ENCODE measurements at places on chromosomes 11 and 22. TPM values are rescaled to one million over a fixed set of nuclear protein-coding genes. Genes with fewer than 3 reads are reported as not detected.

GRCh38 chr11:35919244-35919643, 24.6 kb upstream of the LDLRAD3 start:
- no peaks in the 10 kb centered on the region for H3K4me1 ChIP-seq
- no peak overlapping the region for H3K4me3 ChIP-seq
- H3K27me3 ChIP-seq, result no peaks in the 10 kb centered on the region
- H3K36me3 ChIP-seq, result no peaks in the 10 kb centered on the region
- no peak for DNase-seq

DNA sequence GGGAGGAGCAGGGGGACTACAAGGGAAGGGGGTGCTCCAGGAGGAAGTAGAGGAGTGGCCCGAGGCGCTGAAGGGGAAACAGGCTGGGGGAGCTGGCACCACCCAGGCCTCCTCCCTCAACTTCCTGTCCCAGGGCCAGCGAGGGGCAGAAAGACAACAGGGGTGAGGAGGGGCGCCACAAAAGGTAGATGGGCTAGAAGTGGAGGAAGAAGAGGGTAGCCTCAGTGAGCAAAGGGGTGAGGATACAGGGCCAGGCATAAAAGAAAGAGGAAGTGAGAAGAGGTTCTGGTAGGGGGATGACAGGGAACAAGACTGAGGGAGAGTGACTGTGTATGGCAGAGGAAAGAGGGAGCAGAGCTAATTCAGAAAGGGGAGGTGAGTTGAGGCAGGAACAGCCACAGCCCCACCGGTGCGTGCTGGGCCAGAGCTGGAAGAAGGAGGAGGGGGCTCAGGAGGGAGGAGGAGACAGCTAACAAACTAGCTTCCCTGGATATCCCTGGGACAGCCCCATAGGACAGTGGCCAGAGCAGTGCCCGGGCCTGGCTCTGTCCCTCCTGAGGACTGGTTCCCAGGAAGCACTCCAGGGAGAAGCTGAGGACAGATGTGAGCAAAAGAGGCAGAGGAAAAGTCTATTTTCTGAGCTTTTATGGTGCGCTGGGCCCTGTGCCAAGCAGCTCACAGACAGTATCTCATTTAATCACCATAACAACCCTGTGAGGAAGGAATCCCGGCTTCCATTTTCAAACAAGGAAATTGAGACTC, 8.5 kb downstream of the DCHS1 start:
- no peak overlapping the region for H3K4me3 ChIP-seq
- no peaks in the 10 kb centered on the region for H3K27me3 ChIP-seq
- no peaks in the 10 kb centered on the region for H3K36me3 ChIP-seq
- peak; percentile 19 for DNase-seq
- peak overlapping the region; percentile 53 for H3K27ac ChIP-seq

GRCh38 chr11:60183591-60184205, 815 bp upstream of the MS4A6A start:
- DNase-seq, result no peak
- H3K4me1 ChIP-seq, result no peaks in the 10 kb centered on the region
- no peak overlapping the region for H3K27ac ChIP-seq
- H3K36me3 ChIP-seq, result no peaks in the 10 kb centered on the region
- H3K27me3 ChIP-seq, result no peaks in the 10 kb centered on the region

- H3K36me3 ChIP-seq, result no peaks in the 10 kb centered on the region
- H3K27ac ChIP-seq, result no peak overlapping the region
- DNase-seq, result no peak
- H3K4me3 ChIP-seq, result no peak overlapping the region
- H3K27me3 ChIP-seq, result no peaks in the 10 kb centered on the region
- no peaks in the 10 kb centered on the region for H3K4me1 ChIP-seq
Measured at GRCh38 chr11:128595775-128596174, 8.4 kb upstream of the ETS1 start.

DNA sequence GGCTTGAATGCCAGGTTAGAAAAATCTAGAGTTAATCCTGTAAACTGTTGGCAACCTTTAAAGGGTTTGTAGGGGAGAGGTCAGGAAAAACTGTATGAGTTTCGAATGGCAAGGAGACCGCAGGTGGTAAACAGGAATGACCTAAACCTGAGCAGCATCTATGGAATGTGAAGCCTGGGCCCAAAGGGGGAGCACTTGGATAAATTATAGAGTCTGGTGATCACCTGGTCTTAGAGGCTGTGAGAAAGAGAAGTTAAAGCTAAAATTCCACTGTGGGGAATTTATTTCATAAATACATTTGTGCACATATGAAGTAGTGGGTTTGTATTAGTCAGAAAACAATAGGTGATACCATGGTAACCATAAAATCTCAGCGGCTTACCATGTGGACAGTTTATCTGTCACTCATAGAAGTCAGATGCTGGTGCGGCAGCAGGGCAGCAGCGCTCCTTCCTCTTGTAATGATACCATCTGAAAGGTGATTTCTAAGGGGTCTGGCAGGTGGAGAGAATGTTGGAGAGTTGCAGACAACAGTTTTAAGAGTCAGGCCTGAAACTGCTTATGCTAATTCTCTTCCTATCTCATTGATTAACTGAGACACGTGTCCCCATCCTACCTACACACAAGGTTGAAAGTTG, 1104.4 kb upstream of the CCDC90B start:
- H3K27ac ChIP-seq, result no peak overlapping the region
- H3K27me3 ChIP-seq, result no peaks in the 10 kb centered on the region
- H3K4me3 ChIP-seq, result no peak overlapping the region
- no peak for DNase-seq
- no peaks in the 10 kb centered on the region for H3K4me1 ChIP-seq
- no peaks in the 10 kb centered on the region for H3K36me3 ChIP-seq

DNA sequence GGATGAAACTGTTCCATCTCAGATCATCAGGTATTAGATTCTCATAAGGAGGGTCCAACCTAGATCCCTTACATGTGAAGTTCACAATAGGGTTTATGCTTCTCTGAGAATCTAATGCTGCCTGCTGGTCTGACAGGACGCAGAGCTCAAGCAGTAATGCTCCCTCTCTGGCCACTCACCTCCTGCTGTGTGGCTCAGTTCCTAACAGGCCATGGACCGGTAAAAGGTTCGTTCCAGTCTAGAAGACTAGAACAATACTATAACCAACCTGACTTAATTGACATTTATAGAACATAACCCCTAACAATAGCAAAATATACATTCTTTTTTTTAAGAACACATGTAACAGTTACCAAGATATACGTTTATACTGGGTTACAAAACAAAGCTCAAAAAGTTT, 45.8 kb downstream of the ATG16L2 start:
- H3K36me3 ChIP-seq, result no peaks in the 10 kb centered on the region
- H3K4me1 ChIP-seq, result peaks cover 2% of the 10 kb centered on the region
- no peaks in the 10 kb centered on the region for H3K27me3 ChIP-seq

- peaks cover 12% of the 10 kb centered on the region for H3K4me1 ChIP-seq
- no peak overlapping the region for H3K4me3 ChIP-seq
- no peak overlapping the region for H3K27ac ChIP-seq
- H3K36me3 ChIP-seq, result no peaks in the 10 kb centered on the region
- DNase-seq, result peak; percentile 21
- no peaks in the 10 kb centered on the region for H3K27me3 ChIP-seq
Measured at GRCh38 chr22:33467620-33468095, 409.5 kb upstream of the SYN3 start.

GRCh38 chr11:5343474-5344335, at the start of gene OR51B5:
Gene OR51B5, minus strand, starts transcription at chr11:5343524. Its CDS starts 0 bp downstream, at chr11:5343524.
- H3K4me1 ChIP-seq, result no peaks in the 10 kb centered on the region
- no peak for DNase-seq
- H3K4me3 ChIP-seq, result no peak within 1 kb of the TSS
- H3K27ac ChIP-seq, result no peak within 1 kb of the TSS

- no peaks in the 10 kb centered on the region for H3K4me1 ChIP-seq
- H3K4me3 ChIP-seq, result no peak overlapping the region
- H3K27ac ChIP-seq, result no peak overlapping the region
- H3K36me3 ChIP-seq, result no peaks in the 10 kb centered on the region
Measured at GRCh38 chr11:83662494-83662893, 376.3 kb upstream of the CCDC90B start.

GRCh38 chr11:33690290-33691065, 10.1 kb downstream of the C11orf91 start:
- DNase-seq, result no peak
- H3K36me3 ChIP-seq, result no peaks in the 10 kb centered on the region
- H3K27ac ChIP-seq, result peak overlapping the region; percentile 96
- no peak overlapping the region for H3K4me3 ChIP-seq
- H3K4me1 ChIP-seq, result peaks cover 33% of the 10 kb centered on the region

GRCh38 chr11:95459291-95460042, 228.5 kb upstream of the SESN3 start:
- H3K27me3 ChIP-seq, result no peaks in the 10 kb centered on the region
- peak overlapping the region; percentile 44 for H3K27ac ChIP-seq
- no peaks in the 10 kb centered on the region for H3K4me1 ChIP-seq
- no peak overlapping the region for H3K4me3 ChIP-seq
- H3K36me3 ChIP-seq, result no peaks in the 10 kb centered on the region

- peaks cover 10% of the 10 kb centered on the region for H3K27me3 ChIP-seq
- no peaks in the 10 kb centered on the region for H3K4me1 ChIP-seq
- H3K36me3 ChIP-seq, result no peaks in the 10 kb centered on the region
- peak; percentile 77 for DNase-seq
Measured at GRCh38 chr11:16604794-16605388, 133.6 kb upstream of the C11orf58 start.

The DTX4 gene
- polyA plus RNA-seq, result 7.2 TPM

The FAM83F gene
- 6.8 TPM for polyA plus RNA-seq

The TOB2 gene
- polyA plus RNA-seq, result 20.8 TPM

The SCGB1D2 gene
- polyA plus RNA-seq, result 5.6 TPM

The GPHA2 gene
- polyA plus RNA-seq, result 0.99 TPM

The CRYBA4 gene
- not detected for polyA plus RNA-seq
